ENCODE measurements at places on chromosomes 1 and 21. TPM values are rescaled to one million over a fixed set of nuclear protein-coding genes. Genes with fewer than 3 reads are reported as not detected.

The KRTAP23-1 gene
- total RNA-seq: not detected

The CRYBG2 gene
- 55.7 TPM for total RNA-seq

The BTBD19 gene
- total RNA-seq: 1.9 TPM

The LDLRAD1 gene
- total RNA-seq: under 0.01 TPM

The RUNX3 gene
- total RNA-seq: 0.34 TPM

The MAP3K21 gene
- 10.3 TPM for total RNA-seq

The KRTAP22-1 gene
- not detected for total RNA-seq

The IQGAP3 gene
- total RNA-seq: 0.07 TPM

The PRAMEF1 gene
- total RNA-seq: not detected

The SH3BGR gene
- 4.6 TPM for total RNA-seq

The FAM43B gene
- total RNA-seq: not detected

The VWA5B1 gene
- total RNA-seq: not detected

The SMPDL3B gene
- total RNA-seq: 4.3 TPM

The BPNT1 gene
- 11.6 TPM for total RNA-seq

The COL9A2 gene
- total RNA-seq: 0.71 TPM

The SLC25A24 gene
- 41.7 TPM for total RNA-seq

The H6PD gene
- total RNA-seq: 18.9 TPM

The MAD2L2 gene
- 36.7 TPM for total RNA-seq

The RHD gene
- total RNA-seq: not detected

The SLAMF6 gene
- total RNA-seq: not detected

The OR10K2 gene
- total RNA-seq: not detected

The ROR1 gene
- total RNA-seq: 0.68 TPM

The S100A1 gene
- not detected for total RNA-seq

The TRABD2B gene
- total RNA-seq: 1.1 TPM

The S100A3 gene
- 2.1 TPM for total RNA-seq

The ACTL8 gene
- total RNA-seq: not detected

The GUCA2A gene
- total RNA-seq: not detected

The SPRR5 gene
- not detected for total RNA-seq

The TCEA3 gene
- 2.1 TPM for total RNA-seq

The C1orf50 gene
- 4.4 TPM for total RNA-seq

The LMX1A gene
- total RNA-seq: not detected

The KANK4 gene
- total RNA-seq: 4.2 TPM

The C1QTNF12 gene
- 1.4 TPM for total RNA-seq

The MPL gene
- total RNA-seq: not detected

The SPRR2E gene
- 21.5 TPM for total RNA-seq

The ZNF436 gene
- 62.0 TPM for total RNA-seq

The COL8A2 gene
- 1.5 TPM for total RNA-seq

The RGSL1 gene
- not detected for total RNA-seq

All from nasal cavity respiratory epithelium epithelial cell of viscerocranial mucosa (primary cell).